Suppressor macrophage (primary cell): ENCODE measurements at places on chromosomes 3 and 15.
A peak's percentile ranks its signal among the peaks of the same experiment; 100 is the strongest.

DNA sequence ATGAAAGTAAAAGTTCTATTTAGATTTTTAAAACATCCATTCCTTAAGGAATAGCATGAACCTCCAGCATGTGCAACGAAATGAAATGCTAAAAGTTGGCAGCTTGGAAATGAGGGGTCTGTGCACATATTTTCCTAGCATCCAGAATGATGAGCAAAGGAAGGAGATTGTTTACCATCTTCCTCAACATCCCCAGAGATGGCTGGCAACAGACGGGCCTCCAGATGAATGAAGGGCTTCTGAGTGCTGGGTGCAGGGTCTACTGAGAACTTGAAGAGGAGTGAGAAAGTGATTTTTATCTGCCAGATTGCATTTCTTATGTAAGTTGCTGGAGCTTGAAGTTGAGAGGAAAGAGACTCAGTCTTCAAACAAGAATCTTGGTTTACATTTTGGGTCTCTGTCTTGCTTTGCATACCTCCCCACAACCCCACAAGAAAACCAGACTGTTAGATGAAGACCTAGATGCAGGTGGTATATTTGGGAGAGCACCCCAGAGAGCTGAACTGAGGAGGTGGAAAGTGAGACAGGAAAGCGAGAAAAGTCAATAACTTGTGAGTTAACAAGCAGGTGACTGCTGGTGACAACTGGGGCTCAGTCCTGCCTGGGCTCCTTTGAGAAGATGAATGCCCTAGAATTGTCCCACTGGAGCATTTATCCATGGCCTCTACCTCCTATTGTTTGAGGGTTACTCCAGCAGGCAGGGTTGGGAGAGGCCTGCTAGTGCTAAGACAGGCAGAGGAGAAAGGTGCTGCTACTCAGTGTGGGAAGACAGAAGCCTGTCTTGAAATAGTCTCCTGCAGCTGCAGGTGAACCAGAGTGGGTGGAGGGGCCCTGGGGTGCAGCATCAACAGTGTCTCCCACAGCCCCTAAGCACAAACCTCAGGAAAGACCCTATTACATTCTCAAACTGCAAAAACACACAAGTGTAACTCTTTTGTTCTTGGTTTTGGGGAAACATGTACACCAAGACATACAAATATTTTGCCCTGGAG lies 10.5 kb upstream of the CCK start:
- no peak for DNase-seq

GRCh38 chr3:195195321-195196209 lies 75.4 kb downstream of the XXYLT1 start:
- DNase-seq: no peak

DNA sequence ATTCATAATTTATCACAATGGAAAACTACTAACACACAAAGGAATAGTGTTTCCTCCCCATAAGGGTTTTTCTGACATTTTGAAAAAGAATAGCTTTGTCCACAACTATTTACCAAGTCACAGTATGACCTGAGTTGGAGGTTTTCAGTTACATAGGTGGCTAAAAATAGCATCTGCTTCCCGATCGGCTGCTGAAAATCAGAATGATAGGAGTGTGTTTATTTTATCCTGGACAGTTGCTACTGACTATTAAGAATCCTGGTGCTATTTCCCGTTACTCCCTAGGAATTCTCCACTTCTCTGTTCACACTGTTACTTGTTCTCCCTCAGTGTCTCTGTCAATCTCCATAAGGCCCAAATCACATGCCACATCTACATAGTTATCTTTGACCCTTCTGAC lies 353.9 kb upstream of the RARB start:
- DNase-seq: no peak

- no peak for DNase-seq
Observed at GRCh38 chr3:20111836-20112235, 71.6 kb downstream of the KAT2B start.

- DNase-seq: no peak
Observed at GRCh38 chr3:159451067-159451466, 537.6 kb upstream of the IL12A start.

DNA sequence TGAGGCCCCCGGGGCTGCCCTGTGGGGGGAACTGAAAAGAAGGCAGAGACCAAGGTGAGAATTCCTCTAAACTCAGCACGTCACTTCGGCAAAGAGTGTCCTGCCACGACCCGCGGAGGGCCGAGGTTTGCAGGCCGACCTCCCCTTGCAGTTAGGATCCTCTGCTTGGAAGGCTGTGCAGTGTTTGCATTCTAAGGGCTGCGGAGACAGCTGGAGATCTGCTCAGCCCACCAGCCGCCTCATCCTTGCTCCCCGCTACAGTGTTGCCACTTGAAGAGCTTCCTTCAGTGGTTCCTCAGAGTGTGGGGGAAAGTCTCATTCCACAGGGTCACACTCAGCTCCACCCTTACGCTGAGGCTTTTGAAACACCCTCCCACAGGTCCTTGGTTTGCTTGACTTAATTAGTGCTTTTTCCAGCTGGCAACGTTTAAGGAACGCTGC lies 10.8 kb downstream of the SLC51A start:
- no peak for DNase-seq

- no peak for DNase-seq
Observed at GRCh38 chr3:155809181-155809580, 3.1 kb upstream of the C3orf33 start.

DNA sequence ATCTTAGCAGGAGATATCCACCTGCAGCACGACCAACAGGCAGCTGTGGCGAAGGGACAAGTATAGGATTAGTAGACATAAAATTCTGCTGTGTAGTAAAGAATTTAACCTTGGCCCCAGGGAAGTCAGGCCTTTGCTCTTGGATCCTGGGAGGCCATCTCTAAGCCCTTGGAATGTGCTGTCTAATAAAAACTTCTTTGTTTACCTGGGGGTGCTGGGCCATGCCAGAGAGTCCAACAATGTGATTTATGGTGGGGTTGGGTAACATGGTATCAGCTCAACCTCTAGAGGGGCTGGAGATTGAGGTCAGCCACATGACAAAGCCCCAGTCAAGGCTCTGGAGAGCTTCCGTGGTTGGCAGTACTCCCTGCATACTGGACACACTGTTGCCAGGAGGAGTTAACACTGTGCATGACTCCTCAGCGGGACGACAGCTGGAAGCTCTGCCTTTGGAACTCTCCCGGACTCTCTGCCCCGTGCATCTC lies 52.4 kb downstream of the HEG1 start:
- no peak for DNase-seq

GRCh38 chr3:29627136-29628117 lies 346.6 kb downstream of the RBMS3 start:
- no peak for DNase-seq

DNA sequence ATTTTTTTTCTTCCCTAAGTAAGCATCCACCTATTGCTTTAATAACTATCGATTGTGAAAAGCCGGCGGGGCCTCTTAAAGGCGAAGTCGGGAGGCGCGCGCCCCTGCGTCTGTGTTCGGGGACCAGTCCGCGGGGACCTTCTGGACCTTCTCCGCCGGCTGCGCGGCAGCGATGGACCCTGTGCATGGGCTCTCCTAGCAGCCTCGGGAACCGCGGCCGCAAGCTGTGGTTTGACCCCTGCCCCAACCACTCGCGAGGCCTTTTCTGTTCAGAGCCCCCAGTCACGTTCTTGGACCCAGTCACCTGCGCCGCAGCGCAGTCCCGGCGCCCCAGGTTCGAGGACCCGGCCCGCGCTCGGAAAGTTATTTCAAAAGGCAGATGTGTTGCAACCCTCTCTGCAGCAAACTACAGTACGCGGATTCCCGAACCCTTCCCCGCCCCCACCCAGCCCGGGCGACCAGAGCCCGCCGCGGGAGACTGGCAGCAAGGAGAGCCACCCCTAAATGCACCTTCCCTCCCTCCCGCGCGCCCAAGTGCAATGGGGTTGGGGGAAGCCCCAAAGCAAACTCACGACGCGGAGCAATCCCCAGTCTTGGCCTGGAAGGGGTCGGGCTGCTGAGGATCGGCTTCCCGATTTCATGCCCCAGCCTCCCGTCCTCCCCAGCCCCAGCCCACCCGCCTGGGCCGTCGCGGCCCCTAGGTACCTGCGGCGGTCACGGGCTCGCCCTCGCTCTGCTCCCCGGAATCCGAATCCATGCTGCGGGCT lies 684 bp downstream of the TNFAIP8L3 start:
- peak; percentile 58 for DNase-seq

- DNase-seq: no peak
Observed at GRCh38 chr3:50658416-50658815, 16.3 kb upstream of the DOCK3 start.

- no peak for DNase-seq
Observed at GRCh38 chr15:32700501-32701150, 17.2 kb upstream of the GREM1 start.

DNA sequence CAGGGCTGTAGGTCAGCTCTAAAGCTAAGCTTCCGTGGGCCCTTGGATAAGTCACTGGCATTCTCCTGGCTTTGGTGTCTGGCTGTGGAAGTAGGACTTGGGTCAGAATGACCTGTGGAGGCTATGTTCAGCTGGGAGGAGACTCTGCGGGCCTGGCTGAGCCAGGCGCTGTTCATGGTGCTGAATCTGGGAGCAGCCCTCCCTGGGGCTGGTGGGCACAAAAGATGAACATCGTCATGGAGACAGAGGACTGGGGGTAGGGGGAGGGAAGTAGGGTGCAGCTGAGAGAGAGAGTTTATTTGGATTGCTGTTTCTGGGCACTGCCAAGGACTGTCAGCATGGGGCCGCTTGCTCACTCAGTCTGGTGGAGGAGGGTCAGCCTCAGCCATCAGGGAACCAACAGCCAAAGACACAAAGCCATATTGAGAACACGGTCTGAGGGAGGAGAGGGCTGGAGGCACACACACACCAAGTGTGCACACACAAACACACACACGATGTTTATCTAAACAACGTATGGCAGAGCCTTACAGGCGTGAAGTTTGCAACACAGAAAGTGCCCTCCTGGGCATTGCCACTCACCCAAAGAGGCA lies 120.7 kb upstream of the LINGO1 start:
- DNase-seq: no peak

- DNase-seq: no peak
Observed at GRCh38 chr3:134654031-134654430, 3.2 kb upstream of the KY start.

- no peak for DNase-seq
Observed at GRCh38 chr3:142117056-142117851, 32.1 kb downstream of the TFDP2 start.

DNA sequence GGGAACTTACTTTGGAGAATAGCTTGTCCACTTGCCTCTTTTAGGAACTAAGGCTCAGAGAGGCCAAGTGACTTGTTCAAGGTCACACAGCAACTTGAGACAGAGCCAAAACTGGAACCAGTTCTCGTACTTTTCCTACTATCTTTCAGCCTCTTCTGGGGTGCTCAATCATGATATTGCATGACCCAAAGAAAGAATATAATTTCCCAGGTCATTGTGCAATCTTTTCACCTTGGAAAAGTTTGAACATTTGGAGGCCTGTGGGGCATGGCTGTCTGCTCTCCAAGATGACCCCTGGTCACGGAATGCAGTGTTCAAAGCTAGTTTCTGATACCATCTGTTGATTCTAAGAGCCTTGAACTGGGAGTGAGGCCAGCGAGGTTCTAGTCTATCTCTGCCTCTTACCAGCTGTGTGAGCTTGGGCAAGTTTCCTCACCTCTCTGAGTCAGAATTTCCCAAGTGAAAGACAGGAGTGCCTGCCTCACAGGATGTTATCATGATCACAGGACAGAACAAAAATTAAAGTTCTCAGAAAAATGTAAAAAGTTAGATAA lies 89.7 kb downstream of the BDH1 start:
- peak; percentile 13 for DNase-seq

DNA sequence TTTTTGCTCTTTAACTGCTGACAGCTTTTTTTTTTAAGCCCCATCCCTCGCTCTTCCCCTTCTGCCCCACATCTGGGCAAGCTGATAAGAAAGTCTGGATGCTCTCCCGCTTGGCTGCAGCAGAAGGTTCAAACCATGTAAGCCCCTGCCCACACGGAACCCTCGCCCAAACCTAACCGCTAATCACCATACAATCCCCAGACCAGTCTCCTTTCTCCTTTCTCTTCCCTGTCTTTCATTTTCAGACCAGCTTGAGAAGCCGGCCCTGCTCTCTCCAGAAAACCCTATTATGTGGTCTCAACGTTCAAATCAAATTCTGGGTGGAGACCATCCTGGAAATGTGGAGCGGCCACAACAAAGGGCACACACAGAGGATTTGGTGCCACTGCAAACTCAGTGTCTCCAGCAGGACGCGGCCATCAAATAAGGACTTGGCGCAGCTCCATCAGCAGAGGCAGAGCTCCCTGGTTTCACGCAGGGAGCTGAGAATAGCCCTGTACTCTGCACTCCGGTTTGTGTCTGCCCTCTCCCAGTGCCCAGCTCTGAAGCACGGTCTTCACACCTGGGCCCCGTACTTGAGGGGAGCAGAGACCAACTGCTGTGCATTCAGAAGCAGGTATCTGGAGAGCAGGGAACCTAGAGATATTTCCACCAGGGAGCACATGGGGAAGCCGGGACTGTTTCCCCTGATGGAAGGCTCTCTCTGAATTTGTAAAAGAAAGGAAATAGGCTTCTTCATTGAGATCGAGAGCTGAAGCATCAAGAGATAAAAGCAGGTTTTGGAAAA lies 92.6 kb downstream of the XXYLT1 start:
- DNase-seq: no peak

GRCh38 chr3:2770451-2770850 lies 339.7 kb downstream of the IL5RA start:
- no peak for DNase-seq

DNA sequence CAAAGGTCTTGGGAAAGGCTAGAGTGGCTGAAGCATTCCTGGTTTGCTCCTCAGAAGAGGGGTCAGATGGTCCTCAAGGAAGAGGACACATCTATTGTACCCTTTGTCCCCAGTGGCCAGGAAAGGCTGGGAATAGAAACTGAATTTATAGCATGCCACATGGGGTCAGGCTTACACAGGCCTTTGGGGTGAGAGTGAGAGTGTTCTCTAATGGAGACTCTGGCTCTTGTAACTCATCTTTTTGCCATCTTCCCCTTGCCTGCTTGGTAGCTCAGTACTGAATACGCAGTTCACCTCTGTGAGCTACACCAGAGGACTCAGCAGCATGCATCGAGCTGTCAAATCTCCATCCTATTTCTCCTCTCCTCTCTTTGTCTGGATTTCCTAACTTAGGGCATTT lies 87.5 kb downstream of the ATP2B2 start:
- peak; percentile 63 for DNase-seq

DNA sequence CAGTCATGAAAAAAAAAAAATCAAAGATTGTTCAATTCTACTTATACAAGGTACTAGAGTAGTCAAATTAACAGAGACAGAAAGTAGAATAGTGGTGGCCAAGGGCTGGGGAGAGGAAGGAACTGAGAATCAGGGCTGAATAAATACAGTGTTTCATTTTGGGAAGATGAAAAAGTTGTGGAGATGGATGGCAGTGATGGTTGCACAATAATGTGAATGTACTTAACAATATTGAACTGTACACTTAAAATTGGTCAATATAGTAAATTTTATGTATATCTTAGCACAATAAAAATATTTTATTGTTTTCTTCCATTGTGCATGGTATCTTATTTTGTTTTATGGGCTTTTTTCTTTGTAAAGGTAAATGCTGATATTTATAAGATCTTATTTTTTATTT lies 262.2 kb upstream of the AGTR1 start:
- no peak for DNase-seq

GRCh38 chr15:25679964-25680685 lies 183.0 kb downstream of the ATP10A start:
- DNase-seq: no peak

GRCh38 chr3:17639765-17640164 lies 102.7 kb downstream of the TBC1D5 start:
- peak; percentile 48 for DNase-seq
